ENCODE measurements at places on chromosomes 6 and 20. TPM values are rescaled to one million over a fixed set of nuclear protein-coding genes. Genes with fewer than 3 reads are reported as not detected.

LYRM4 gene
- 20.2 TPM for total RNA-seq

KCNQ5 gene
- total RNA-seq = not detected

GSTA3 gene
- total RNA-seq = not detected

SALL4 gene
- total RNA-seq = not detected

PTCRA gene
- not detected for total RNA-seq

BTBD9 gene
- total RNA-seq = 24.6 TPM

SCRT2 gene
- total RNA-seq = not detected

DACT2 gene
- 1.9 TPM for total RNA-seq

MEP1A gene
- total RNA-seq = not detected

NOX3 gene
- not detected for total RNA-seq

ZNF322 gene
- total RNA-seq = 17.0 TPM

PSMB9 gene
- 22.7 TPM for total RNA-seq

MKKS gene
- total RNA-seq = 29.2 TPM

INSM1 gene
- total RNA-seq = not detected

RGS17 gene
- 0.31 TPM for total RNA-seq

ABHD16B gene
- total RNA-seq = not detected

ROS1 gene
- total RNA-seq = 0.03 TPM

HLA-DQB2 gene
- total RNA-seq = not detected

ADGRF4 gene
- 0.91 TPM for total RNA-seq

EYA2 gene
- 3.7 TPM for total RNA-seq

FLRT3 gene
- 0.29 TPM for total RNA-seq

FABP7 gene
- total RNA-seq = not detected

NUDT3 gene
- total RNA-seq = 44.6 TPM

CAGE1 gene
- 0.11 TPM for total RNA-seq

KIFC1 gene
- total RNA-seq = 1.1 TPM
